ENCODE measurements at places on chromosomes 2 and 18.

GRCh38 chr2:238497610-238498005, 70.9 kb downstream of the ASB1 start:
- no peak for DNase-seq

- DNase-seq: no peak
Measured at GRCh38 chr2:37201208-37201607, 4.9 kb downstream of the CEBPZOS start.

GRCh38 chr2:45755585-45756335, 104.3 kb downstream of the PRKCE start:
- no peak for DNase-seq

GRCh38 chr2:150885236-150885635, 376.4 kb downstream of the RBM43 start:
- DNase-seq: no peak

- no peak for DNase-seq
Measured at GRCh38 chr2:118942031-118942430, at the start of gene MARCO. MARCO (plus strand) TSS chr2:118942194; CDS start chr2:118942301, 107 bp downstream.
